ENCODE measurements at places on chromosomes 6 and 20.

DNA sequence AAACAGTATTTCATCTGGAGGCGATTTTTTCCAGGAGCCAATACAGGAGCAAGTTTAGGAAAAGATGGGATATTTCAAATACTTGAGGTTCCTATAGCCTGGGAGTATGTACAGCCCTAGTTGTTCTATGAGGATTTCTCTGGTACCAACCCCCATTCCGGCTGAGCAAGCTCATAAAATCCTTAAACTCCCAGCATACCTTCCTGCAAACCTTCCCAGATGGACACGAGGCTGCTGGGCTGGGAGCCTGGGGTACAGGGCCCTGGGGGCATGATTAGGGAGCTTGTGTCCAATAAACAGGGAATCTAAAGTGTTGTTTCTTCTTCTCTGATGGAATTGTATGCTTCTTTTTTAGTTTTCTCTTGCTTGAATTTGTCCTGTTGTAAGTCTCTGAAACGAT is 1.5 kb downstream of the PRRC2A start:
- DNase-seq = no peak

- DNase-seq = no peak
These were observed 133.9 kb upstream of the NEDD9 start for GRCh38 chr6:11366183-11366933.

GRCh38 chr6:155408981-155409380 is 46.7 kb downstream of the NOX3 start:
- no peak for DNase-seq

DNA sequence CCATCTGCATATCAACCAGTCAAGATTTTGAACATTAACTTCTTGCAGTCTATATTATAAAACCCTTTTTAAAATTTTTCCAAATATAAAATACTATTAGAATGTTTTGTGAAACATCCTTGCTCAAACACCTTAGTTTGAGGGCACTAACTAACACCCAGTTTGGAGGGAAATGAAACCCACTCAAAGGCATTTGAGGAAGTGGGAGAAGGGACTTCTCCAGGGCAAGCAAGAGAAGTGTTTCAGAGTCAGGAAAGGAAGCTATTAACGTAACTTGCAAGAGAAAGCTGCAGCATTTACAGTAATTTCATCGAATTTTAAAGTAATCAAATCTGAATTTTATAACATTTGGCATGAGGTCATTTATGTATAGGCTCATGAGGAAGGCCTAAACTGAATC is 21.3 kb downstream of the MTFR2 start:
- DNase-seq = no peak

- no peak for DNase-seq
These were observed 40.2 kb downstream of the PIGU start for GRCh38 chr20:34636648-34637047.

GRCh38 chr6:140809694-140810101 is 1323.0 kb upstream of the GJE1 start:
- no peak for DNase-seq

DNA sequence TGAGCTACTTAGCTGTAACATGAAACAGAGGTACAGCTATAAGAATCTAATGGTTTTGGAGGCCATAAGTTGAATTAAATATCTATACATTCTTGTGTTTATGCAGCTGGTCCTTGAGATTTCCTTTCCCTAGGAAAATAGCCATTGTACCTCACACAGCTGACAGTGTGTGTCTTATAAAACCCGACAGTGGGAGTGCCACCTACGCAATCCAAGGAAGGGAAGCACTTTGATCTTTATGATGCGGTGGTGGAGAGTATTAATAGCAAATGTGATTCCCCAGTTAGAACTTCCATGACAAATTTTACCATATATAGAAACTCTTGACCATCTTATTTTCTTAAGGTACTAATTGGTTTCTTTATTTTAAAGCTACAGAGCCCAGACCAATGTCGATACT is 149.5 kb downstream of the TMEM200A start:
- DNase-seq = no peak

DNA sequence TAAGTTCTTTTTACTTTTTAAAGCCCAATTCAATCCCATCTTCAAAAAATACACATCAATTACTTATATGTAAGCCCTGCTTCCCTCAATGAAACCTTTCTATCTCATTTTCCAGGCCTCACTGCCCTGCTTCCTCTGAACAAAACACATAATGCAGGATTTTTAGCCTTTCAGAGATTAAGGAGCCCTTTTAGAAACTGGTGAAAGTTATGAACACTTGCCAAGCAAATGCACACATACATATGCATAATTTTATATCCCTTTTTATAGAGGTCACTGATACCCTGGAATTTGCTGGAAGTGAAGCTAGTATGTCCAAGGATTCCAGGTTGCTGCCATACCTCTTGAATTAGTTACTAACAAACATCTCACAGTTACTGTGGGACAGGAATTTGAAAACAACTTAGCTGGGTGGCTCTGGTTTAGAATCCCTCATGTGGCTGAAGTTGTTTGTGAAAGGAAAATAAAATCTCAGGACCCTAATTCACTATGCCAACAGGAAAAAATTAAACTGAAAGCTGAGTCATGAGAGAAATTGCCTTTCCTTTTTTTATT is 75.8 kb downstream of the UBE3D start:
- DNase-seq = no peak

- no peak for DNase-seq
These were observed 978 bp downstream of the HLA-A start for GRCh38 chr6:29943053-29943966.

DNA sequence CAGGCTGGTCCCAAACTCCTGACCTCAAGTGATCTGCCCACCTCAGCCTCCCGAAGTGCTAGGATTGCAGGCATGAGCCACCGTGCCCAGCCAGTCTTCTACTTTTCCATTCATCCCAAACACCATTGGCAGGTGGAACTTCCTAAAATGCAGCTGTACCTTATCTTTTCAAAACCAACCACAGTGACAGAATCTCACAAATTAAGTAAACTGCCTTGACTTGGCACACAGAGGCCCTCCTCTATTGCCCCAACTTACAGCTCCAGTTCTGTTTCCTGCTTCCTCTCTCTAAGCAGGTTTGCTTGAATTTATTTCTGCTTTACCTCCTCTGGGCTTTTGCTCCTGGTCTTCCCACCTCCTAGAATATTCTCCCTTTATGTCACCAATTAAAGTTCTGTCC is 7.6 kb downstream of the MYB start:
- DNase-seq = no peak

DNA sequence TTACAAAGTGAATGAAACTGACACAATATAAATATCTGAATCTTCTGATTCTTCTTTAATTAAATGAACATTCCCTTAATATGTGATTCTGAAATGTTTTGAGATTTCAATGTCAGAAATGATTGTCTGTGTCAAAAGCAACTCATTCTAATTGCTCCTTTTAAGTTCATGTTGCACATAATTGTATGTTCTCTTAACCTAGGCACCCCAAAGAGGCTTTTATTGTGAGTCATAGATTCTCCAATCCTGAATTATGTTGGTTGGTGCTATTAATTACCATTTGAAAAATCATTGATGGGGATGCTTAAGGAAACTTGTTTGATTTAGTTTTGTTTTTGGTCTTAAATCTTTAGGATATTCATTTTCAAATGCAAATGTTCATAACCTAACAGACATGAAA is 829.7 kb upstream of the CITED2 start:
- no peak for DNase-seq

DNA sequence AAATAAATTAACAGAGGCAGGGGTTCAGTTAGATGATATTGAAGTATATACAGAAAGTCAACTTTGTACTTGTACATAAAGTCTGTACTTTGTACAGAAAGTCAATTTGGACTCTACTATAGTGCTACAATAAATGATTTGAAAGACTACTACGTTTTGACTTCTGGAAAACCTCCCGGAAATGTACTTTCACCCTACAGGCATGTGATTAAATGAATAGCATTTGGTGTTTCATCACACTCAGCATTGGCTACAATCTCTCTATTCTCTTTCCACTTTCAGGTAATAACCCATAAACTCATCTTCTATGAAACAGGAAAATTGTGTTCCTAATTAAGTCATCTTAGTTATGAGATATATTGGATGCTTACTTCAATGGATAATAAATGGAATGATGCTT is 25.6 kb upstream of the MC3R start:
- no peak for DNase-seq

GRCh38 chr6:20292905-20293304 is 80.6 kb upstream of the MBOAT1 start:
- no peak for DNase-seq
